ENCODE measurements at places on chromosomes 13 and 19. TPM values are rescaled to one million over a fixed set of nuclear protein-coding genes. Genes with fewer than 3 reads are reported as not detected.

- no peak overlapping the region for H3K4me3 ChIP-seq
- no peak for DNase-seq
- no peaks in the 10 kb centered on the region for H3K27me3 ChIP-seq
These were observed 22.0 kb downstream of the HDGFL2 start for GRCh38 chr19:4493929-4494690.

The YJEFN3 gene
- total RNA-seq, result 1.0 TPM

GRCh38 chr19:19022380-19022961, 10.8 kb downstream of the SUGP2 start:
- H3K27ac ChIP-seq, result no peak overlapping the region
- H3K4me1 ChIP-seq, result no peaks in the 10 kb centered on the region
- no peak overlapping the region for H3K4me3 ChIP-seq
- no peak for DNase-seq
- H3K36me3 ChIP-seq, result peaks cover 67% of the 10 kb centered on the region

The ZNF865 gene
- total RNA-seq, result 2.0 TPM

- no peak for DNase-seq
- no peak overlapping the region for H3K4me3 ChIP-seq
- H3K27ac ChIP-seq, result peak overlapping the region; percentile 78
- H3K27me3 ChIP-seq, result no peaks in the 10 kb centered on the region
- peaks cover 32% of the 10 kb centered on the region for H3K4me1 ChIP-seq
These were observed 28.5 kb downstream of the CCNE1 start for GRCh38 chr19:29840066-29840950.

- peak; percentile 79 for DNase-seq
These were observed 28.0 kb upstream of the KBTBD7 start for GRCh38 chr13:41222259-41222852.

- H3K4me3 ChIP-seq, result no peak overlapping the region
- no peak overlapping the region for H3K27ac ChIP-seq
- no peak for DNase-seq
- no peaks in the 10 kb centered on the region for H3K36me3 ChIP-seq
- H3K4me1 ChIP-seq, result peaks cover 12% of the 10 kb centered on the region
- H3K27me3 ChIP-seq, result no peaks in the 10 kb centered on the region
These were observed 262.7 kb downstream of the DLEU7 start for GRCh38 chr13:50580684-50581305.

DNA sequence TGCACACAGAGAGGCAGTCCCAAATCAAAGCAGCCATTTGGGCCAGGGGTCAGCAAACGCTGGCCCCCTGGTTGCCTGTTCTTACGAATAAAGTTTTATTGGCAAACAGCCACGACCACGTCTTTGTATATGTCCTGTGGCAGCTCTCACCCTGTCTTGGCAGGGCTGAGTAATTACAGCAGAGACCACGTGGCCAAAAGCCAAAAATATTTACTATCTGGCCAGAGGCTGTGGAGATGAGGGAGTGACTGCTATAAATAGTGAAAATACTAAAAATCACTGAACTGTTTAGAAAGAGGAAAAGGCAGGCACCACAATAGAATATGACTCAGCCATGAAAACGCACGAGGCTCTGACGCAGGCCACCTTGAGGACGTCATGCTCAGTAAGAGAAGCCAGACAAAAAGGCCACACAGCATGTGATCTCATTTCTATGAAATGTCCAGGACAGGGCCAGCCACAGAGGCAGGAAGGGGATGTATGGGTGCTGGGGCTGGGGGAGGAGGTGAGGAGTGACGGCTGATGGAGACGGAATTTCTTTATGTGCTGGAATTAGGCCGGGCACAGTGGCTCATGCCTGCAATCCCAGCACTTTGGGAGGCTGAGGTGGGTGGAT, 29.4 kb downstream of the SMIM24 start:
- peaks cover 16% of the 10 kb centered on the region for H3K36me3 ChIP-seq
- no peaks in the 10 kb centered on the region for H3K27me3 ChIP-seq
- H3K4me3 ChIP-seq, result no peak overlapping the region
- H3K4me1 ChIP-seq, result peaks cover 7% of the 10 kb centered on the region

- no peaks in the 10 kb centered on the region for H3K27me3 ChIP-seq
- no peaks in the 10 kb centered on the region for H3K36me3 ChIP-seq
- H3K4me1 ChIP-seq, result no peaks in the 10 kb centered on the region
- no peak overlapping the region for H3K4me3 ChIP-seq
- no peak for DNase-seq
These were observed 248.7 kb downstream of the KLF5 start for GRCh38 chr13:73307481-73307880.

The KLK11 gene
- total RNA-seq, result not detected

- no peaks in the 10 kb centered on the region for H3K36me3 ChIP-seq
- no peak overlapping the region for H3K27ac ChIP-seq
- no peaks in the 10 kb centered on the region for H3K27me3 ChIP-seq
- no peak overlapping the region for H3K4me3 ChIP-seq
These were observed 142.5 kb downstream of the POSTN start for GRCh38 chr13:37456041-37456440.

- H3K36me3 ChIP-seq, result 0 out of 2 replicates have a peak, but pooled peaks cover 10% of the 10 kb centered on the region
- H3K4me3 ChIP-seq, result no peak overlapping the region
- no peak for DNase-seq
- H3K4me1 ChIP-seq, result no peaks in the 10 kb centered on the region
These were observed 4.2 kb downstream of the TUBGCP3 start for GRCh38 chr13:112583592-112584277.

DNA sequence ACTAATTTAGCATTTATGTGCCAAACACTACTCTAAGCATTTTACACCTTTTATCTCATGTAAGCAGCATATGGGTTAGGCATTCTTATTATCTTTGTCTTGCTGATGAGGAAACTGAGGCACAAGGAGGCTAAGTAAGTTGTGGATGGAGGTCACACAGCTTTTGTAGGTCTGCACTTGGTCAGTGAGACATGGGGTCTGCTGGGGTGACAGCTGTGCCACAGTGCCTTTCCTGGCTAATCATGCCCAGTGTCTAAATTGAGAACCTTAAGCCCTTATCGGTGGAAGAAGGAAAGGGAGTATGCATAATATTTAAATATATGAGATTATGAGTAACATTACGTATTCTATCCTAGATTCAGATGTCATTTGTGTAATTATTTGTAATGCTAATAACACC, 226.2 kb downstream of the GGACT start:
- H3K27ac ChIP-seq, result peak overlapping the region; percentile 74
- H3K27me3 ChIP-seq, result no peaks in the 10 kb centered on the region
- H3K4me1 ChIP-seq, result peaks cover 35% of the 10 kb centered on the region
- no peaks in the 10 kb centered on the region for H3K36me3 ChIP-seq
- no peak for DNase-seq

The NOTCH3 gene
- 48.2 TPM for total RNA-seq

DNA sequence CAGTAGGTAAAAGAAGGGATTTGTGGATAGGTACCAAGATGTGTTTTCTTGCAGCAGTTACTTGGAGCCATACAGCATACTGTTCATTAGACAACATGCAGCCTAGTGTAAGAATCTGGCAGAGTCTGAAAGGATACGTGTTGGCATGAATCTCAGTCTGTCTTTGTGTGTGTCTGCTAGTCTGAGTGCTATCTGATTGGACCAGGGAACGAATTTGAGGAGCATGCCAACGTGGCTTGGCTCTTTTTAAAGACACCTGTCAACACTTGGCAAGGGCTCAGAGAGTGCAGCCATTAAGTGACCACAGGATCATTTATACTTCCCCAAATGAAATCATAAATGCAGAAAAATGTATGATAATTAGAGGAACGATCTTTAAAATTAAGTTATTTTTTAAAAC, 27.6 kb upstream of the ATXN8OS start:
- H3K27me3 ChIP-seq, result no peaks in the 10 kb centered on the region
- no peaks in the 10 kb centered on the region for H3K4me1 ChIP-seq
- no peak for DNase-seq
- no peaks in the 10 kb centered on the region for H3K36me3 ChIP-seq
- H3K4me3 ChIP-seq, result no peak overlapping the region

The C19orf81 gene
- not detected for total RNA-seq

GRCh38 chr13:20570517-20570916, 3.6 kb downstream of the IFT88 start:
- H3K4me1 ChIP-seq, result peaks cover 3% of the 10 kb centered on the region
- no peak overlapping the region for H3K27ac ChIP-seq
- DNase-seq, result no peak
- H3K36me3 ChIP-seq, result 0 out of 2 replicates have a peak, but pooled peaks cover 4% of the 10 kb centered on the region

DNA sequence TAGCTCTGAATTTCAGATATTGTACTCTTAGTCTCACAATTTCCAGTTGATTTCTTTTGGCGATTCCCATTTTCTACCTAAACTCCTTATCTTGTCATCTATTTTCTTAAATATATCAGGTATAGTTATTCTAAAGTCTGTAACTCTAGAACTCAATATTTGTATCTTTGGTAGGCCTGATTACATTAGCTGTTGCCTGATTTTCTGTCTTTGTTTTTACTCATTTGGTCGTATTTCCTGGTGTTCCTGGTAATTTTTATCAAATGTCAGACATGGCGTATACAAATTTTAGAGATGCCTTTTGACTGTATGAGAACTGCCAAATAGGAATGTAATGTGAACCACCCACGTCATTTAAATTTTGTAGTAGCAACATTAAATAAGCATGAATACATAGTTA, 266.7 kb downstream of the ZNF536 start:
- no peak overlapping the region for H3K27ac ChIP-seq
- no peaks in the 10 kb centered on the region for H3K4me1 ChIP-seq
- no peak for DNase-seq

GRCh38 chr13:69565334-69565733, 542.3 kb upstream of the ATXN8OS start:
- no peaks in the 10 kb centered on the region for H3K27me3 ChIP-seq
- H3K4me3 ChIP-seq, result no peak overlapping the region
- no peak overlapping the region for H3K27ac ChIP-seq

DNA sequence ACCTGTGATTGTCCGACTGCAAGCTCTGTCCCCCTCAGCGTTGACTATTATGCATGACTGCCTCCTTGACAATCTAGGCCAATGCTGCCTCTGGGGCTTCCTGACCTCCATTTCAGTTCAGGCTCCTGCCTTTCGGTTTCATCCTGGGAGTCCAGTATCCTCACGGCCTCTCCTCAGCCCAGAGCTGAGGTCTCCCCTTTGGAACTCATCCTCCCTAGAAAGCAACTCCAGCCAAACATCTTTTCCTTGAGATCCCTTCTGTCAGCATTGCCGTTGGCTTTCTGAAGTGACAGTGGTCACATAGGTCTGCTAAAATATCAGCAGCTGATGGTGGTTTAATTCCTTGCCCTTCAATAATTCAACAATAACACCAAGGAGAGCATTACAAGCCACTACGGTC, 519.1 kb upstream of the NBEA start:
- no peak overlapping the region for H3K27ac ChIP-seq
- H3K36me3 ChIP-seq, result no peaks in the 10 kb centered on the region
- H3K4me3 ChIP-seq, result no peak overlapping the region
- DNase-seq, result no peak
- no peaks in the 10 kb centered on the region for H3K4me1 ChIP-seq
- no peaks in the 10 kb centered on the region for H3K27me3 ChIP-seq

DNA sequence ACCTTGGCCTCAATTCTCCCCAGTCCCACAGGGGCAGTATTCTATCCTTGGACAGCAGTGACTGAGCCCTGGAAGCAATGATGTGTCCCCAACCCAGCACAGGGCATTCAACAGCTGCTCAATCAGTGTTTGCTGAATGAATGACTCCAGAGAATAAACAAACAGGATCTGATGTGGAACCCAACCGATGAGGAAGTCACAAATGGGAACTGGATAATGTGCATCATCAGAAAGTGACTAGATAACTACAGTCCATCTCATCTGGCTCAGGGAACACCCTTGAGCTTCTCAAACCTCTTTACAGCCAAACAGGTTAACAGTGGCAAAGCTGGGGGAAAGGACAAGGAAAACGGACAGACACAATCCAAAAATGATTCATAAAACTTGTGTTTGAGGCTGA, 8.2 kb downstream of the SLC25A30 start:
- peaks cover 17% of the 10 kb centered on the region for H3K36me3 ChIP-seq
- H3K27ac ChIP-seq, result no peak overlapping the region
- H3K27me3 ChIP-seq, result no peaks in the 10 kb centered on the region
- no peaks in the 10 kb centered on the region for H3K4me1 ChIP-seq
- H3K4me3 ChIP-seq, result no peak overlapping the region
- DNase-seq, result no peak

DNA sequence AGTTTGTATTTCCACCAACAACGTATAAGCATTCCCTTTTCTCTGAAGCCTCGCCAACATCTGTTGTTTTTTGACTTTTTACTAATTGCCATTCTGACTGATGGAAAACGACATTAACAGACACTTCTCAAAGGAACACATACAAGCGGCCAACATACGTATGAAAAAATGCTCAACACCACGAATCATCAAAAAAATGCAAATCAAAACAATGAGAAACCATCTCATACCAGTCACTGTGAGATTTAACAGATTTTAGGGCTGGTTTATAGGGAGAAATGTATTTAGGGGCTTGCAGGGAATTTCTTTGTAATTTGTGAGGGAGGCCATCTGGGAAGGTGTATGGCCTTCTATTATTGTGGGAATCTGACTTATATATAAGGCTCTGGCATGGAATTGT, 2.8 kb upstream of the DZIP1 start:
- H3K27ac ChIP-seq, result no peak overlapping the region
- H3K27me3 ChIP-seq, result no peaks in the 10 kb centered on the region
- DNase-seq, result no peak
- no peak overlapping the region for H3K4me3 ChIP-seq
- H3K4me1 ChIP-seq, result no peaks in the 10 kb centered on the region
- H3K36me3 ChIP-seq, result peaks cover 4% of the 10 kb centered on the region

GRCh38 chr13:56720841-56721240, 419.9 kb upstream of the PRR20A start:
- no peak for DNase-seq
- H3K4me1 ChIP-seq, result no peaks in the 10 kb centered on the region
- no peaks in the 10 kb centered on the region for H3K27me3 ChIP-seq
- H3K27ac ChIP-seq, result no peak overlapping the region
- H3K36me3 ChIP-seq, result no peaks in the 10 kb centered on the region

DNA sequence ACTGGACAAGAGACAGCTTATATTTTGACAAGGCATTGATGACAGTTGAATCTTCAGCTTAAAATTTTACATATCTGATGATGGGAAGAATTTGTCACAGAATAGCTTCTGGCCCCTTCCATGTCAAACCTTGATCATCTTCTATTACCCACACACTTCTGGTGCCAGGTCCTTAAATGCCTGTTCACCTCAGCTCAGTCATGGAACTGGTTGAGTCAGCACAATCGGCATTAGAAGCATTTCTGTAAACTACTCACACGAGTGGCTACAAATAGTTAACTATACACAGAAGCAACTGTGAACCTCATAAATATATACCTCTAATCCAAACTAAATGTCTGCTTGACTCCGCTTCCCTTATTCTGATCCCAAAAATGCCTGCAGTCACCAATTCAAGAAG, 161.2 kb downstream of the FOXO1 start:
- no peak overlapping the region for H3K27ac ChIP-seq
- H3K4me3 ChIP-seq, result no peak overlapping the region
- H3K27me3 ChIP-seq, result no peaks in the 10 kb centered on the region
- peaks cover 4% of the 10 kb centered on the region for H3K4me1 ChIP-seq
- DNase-seq, result no peak
- no peaks in the 10 kb centered on the region for H3K36me3 ChIP-seq

Measured in SJCRH30 (cell line).